ENCODE measurements at places on chromosomes 12 and 14.

- no peak for DNase-seq
These were observed 8.3 kb upstream of the SYNDIG1L start for GRCh38 chr14:74434294-74434693.

DNA sequence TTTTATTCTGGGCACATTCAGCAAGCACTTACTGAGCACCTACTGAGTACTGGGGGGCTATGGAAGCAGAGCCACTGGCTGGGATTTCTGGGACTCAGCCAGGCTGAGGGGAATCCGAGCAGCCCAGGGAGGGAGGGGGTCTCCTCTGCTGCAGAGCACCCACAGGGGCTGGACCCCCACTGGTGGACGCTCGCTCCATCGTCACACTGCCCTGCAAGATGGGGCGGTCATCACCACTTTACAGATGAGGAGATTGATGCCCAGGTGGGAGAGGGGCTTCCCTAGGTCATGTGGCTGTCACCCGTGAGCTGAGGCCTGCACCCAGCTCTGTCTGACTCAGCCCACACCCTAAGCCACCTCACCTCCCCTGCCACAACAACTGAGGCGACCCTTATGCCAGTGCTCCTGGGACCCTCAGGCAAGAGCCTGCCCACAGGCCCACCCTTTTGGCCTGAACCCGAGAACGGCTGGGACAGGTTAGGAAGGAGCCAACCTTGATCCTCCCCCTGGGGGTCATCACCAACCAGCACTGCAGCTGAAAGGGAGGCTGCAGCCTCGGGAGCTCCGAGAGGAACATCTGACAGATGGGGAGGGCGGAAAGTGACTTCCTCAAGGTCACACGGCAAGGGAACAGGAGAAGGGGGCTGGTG is 74.4 kb downstream of the SERPINA3 start:
- no peak for DNase-seq

GRCh38 chr12:81378601-81379285 is 300.9 kb downstream of the ACSS3 start:
- no peak for DNase-seq

DNA sequence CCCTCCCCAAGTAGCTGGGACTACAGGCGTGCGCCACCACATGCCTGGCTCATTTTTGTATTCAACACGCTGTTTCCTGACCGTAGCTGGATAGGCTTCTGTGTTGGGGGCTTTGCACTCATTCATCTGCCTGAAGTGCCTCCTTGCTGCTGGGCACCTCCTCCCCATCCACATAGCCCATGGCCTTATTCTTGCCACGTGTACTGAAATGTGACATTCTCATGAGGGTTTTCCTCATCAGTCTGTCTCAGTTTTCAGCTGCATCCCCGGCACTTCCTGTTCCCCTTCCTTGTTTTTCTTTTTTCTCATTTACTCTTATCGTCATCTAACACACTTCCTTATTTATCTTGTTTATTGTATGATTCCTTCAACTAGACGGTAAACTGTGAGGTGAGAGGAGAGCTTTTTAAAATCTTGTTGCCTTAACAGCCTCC is 36.6 kb downstream of the RCOR1 start:
- no peak for DNase-seq

DNA sequence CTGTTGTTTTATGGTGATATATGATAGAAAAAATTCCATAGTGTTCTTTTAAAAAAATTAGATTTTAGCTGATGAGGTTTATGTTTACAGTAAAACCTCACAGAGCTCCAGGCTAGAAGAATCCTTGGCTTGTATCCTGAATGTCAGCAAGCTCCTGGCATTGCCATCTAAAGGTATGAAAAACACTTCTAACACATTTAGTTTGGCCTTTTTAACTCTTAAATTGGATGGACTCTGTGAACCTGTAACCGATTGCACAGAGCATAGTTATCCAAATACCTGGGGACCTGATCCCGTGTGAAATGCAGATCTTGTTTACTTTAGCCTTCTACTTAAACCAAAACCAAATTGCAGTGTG is 241.1 kb upstream of the DCN start:
- DNase-seq = no peak

DNA sequence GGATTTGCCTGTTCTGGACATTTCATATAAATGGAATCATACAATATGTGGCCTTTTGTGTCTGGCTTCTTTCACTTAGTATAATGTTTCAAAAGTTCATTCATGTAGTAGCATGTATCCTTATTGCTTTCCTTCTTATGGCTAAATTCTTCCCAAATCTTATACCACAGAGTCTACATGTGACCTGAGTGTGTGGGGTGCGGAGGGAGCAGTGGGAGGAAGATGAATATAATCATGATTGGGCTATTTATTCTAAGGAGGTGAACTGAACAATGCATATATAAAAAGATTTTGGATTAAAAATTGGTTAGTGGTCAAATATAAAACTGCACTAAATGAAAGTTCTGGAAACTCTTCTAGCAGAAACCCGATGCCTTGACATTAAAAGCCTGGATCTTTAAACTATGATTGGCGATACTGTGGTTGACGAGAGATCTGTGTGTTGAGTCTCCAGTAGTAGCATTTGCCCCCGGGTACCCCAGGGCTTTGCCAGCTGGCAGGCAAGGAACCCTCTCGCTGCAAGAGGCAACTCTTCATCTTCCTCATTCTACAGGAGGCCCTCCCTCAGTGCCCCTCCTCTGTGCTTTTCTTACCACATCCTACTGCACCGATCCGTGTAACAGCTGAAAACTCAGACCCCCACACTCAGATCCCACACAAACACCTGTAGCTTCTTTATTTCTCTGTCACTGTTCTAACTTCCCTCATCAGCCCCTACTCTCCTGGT is 2.6 kb downstream of the CYP46A1 start:
- no peak for DNase-seq

DNA sequence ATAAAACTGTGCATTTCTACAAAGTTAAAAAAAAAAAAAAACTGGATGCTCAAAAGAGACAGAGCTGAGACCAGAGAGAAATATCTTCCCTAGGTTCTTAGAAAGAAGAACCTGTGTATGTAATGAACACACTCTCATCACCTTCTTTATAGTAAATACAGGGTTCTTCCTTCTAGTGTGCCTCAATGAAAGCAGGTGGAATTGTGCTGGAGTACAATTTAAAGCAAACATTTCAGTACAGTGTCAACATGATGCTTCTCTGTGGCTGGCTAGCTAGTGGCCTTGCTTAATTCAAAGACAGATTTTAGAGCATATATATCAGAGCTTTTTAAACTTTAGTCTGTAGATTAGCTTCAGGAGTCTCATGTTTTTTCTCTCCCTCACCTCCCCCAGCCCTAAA is 249.8 kb upstream of the ARHGAP5 start:
- DNase-seq = no peak

- DNase-seq = peak; percentile 94
These were observed 91.9 kb downstream of the TMEM30B start for GRCh38 chr14:61188978-61189808.
